Upper lobe of right lung (tissue), 1 donor: ENCODE measurements at places on chromosomes 2 and 18. TPM values are rescaled to one million over a fixed set of nuclear protein-coding genes. Genes with fewer than 3 reads are reported as not detected.
A peak's percentile ranks its signal among the peaks of the same experiment; 100 is the strongest.

DNA sequence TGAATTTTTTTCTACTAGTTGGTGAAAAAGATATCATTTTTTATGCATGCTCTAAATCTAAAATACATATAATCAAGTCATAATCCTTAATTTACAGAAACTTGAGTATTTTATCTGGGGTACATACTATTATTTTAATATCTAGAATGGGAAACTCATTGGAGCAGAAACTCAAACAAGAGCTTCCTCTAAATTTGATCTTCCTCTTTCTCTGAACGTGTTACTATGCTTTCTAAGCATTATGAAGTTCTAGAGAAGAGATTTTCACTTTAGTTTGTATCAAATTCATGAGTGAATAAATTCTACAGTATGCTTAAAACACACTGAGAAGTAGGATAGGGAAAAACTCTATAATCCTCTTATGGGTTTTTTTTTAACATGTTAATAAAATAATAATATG lies 20.6 kb upstream of the SLC38A11 start:
- no peak overlapping the region for H3K4me3 ChIP-seq
- peaks cover 3% of the 10 kb centered on the region for H3K4me1 ChIP-seq
- no peak overlapping the region for H3K27ac ChIP-seq
- H3K27me3 ChIP-seq: no peaks in the 10 kb centered on the region
- no peak for DNase-seq

GRCh38 chr2:240988146-240988545 lies 10.3 kb upstream of the SNED1 start:
- H3K4me1 ChIP-seq: peaks cover 44% of the 10 kb centered on the region
- no peaks in the 10 kb centered on the region for H3K27me3 ChIP-seq
- no peak overlapping the region for H3K27ac ChIP-seq
- no peak for DNase-seq
- H3K36me3 ChIP-seq: no peaks in the 10 kb centered on the region
- no peak overlapping the region for H3K4me3 ChIP-seq

GRCh38 chr2:54497763-54498680 lies 41.9 kb downstream of the SPTBN1 start:
- H3K4me1 ChIP-seq: peaks cover 51% of the 10 kb centered on the region
- no peak overlapping the region for H3K27ac ChIP-seq
- no peaks in the 10 kb centered on the region for H3K27me3 ChIP-seq
- DNase-seq: no peak

DNA sequence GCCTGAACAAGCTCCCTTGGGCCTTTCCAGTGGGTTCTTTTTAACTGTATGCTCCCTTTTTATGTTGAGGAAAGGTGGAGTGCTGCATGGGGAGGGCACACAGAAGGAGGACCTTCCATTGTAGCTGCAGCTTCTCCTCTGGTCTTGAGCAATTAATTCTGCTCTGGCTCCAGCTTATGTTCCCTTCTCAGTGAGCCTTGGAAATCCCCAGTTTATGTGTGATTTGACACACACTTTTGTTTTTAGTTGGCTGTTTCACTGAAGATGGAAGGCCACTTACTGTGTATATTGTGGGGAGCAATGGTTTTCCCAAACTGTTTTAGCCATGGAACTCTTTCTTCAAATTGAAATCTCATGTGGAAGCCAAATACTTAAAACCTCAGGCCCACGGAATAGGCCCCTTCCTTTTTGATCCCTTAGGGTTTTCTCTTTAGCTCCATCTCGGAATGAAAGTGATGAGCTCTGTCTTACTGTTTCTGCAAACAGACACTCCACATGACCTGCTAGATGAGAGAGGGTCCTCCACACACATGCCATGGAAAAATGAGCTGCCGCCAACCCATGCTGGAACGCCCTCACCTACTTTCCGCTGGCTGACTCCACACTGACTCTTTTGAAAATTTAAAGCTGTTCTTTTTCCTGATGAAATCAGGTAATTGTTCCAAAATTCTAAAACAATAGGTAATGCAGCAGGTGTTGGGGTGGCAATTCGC lies 280.9 kb upstream of the SIX2 start:
- no peak for DNase-seq
- H3K36me3 ChIP-seq: no peaks in the 10 kb centered on the region
- no peaks in the 10 kb centered on the region for H3K27me3 ChIP-seq
- no peaks in the 10 kb centered on the region for H3K4me1 ChIP-seq

DNA sequence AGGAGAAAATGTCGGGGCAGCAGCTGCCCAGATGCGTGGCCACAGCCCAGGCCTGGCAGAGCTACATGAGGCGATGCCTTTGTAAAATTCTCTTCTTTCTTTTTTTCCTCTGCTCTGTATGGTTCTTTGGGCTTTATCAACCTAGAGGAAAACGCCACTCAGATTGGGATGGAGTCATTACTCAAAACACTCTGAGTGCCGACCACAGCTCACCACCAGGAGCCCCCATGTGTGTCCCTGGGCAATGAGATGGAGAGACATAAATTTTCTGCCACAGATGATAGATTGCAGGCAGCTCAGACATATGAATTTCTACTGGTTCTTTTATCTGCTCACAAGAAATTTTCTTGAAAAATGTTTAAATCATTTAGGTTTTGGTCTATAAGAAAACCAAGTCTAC lies 56.0 kb downstream of the PARD6G start:
- no peaks in the 10 kb centered on the region for H3K27me3 ChIP-seq
- no peak overlapping the region for H3K4me3 ChIP-seq
- no peak for DNase-seq
- H3K27ac ChIP-seq: no peak overlapping the region
- H3K36me3 ChIP-seq: no peaks in the 10 kb centered on the region

DNA sequence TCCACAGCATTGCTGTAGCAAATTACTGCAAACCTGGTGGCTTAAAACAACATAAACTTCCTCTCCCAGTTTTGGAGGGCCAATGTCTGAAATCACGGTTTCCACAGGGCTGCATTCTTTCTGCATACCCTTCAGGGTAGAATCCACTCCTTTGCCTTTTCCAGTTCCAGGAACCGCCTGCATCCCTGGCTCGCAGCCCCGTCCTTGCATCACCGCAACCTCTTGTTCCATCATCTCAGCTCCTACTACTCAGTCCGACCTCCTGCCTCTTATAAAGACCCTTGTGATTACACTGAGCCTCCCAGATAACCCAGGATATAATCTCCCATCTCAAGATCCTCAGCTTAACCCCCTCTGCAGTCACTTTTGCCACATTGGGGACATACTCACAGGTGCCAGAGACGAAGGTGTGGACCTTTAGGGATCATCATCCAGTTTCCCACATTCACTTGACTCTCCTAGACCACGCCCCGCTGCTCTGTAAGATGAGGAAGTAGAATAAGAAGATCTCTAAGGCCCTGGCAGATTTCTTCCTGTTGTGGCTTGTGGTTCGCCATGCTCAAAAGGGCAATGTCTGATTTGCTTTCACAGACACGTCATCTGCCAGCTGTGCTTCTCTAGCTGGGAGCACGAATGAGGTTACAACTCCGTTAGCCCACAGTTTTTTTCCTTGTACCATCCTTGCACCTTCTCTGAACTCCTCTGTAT lies 103.6 kb upstream of the AGAP1 start:
- no peaks in the 10 kb centered on the region for H3K27me3 ChIP-seq
- DNase-seq: no peak
- no peaks in the 10 kb centered on the region for H3K36me3 ChIP-seq
- no peak overlapping the region for H3K4me3 ChIP-seq

DNA sequence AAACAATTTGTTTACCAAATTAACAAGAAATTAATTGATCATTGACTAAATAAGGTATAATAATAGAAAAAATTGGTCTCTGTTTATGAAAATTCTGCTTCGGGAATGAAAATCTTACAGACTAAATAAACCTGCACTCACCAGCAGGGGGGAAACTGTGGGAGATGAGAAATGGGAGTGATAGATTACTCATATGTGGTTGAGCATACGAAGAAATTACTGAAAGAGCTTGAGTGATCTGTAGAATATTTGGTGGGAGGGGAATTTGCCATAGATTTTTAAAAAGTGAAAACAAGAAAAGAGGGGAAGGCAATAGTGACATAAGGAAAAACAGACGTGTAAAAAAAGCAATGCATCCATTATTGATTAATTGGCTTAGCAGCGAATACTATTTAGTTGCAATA lies 2.2 kb downstream of the HMSD start:
- H3K4me3 ChIP-seq: no peak overlapping the region
- no peaks in the 10 kb centered on the region for H3K36me3 ChIP-seq
- peaks cover 13% of the 10 kb centered on the region for H3K27me3 ChIP-seq
- no peak overlapping the region for H3K27ac ChIP-seq
- H3K4me1 ChIP-seq: no peaks in the 10 kb centered on the region
- DNase-seq: no peak

GRCh38 chr18:42025974-42026625 lies 71.1 kb downstream of the PIK3C3 start:
- H3K4me3 ChIP-seq: no peak overlapping the region
- no peak for DNase-seq
- no peaks in the 10 kb centered on the region for H3K27me3 ChIP-seq
- no peak overlapping the region for H3K27ac ChIP-seq

DNA sequence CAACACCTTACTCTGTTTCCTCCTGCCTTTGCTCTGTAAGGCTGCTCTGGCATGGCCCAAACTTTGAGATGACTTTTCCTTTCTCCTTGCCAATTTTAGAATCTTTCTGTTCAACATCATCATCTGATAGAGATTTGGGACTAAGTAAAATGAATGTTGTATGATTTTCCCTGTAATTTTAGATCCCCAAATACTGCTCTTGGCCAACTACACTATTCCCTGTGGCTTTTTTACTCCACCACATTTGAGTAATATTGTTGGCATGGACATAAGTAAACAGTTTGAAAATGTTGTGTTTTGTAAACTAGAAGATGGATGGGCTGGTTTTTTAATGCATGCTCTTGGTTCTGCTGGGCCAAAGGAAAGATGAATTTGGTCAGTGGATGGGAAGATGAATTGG lies 12.1 kb downstream of the LTBP1 start:
- peaks cover 5% of the 10 kb centered on the region for H3K27me3 ChIP-seq
- no peaks in the 10 kb centered on the region for H3K36me3 ChIP-seq
- no peaks in the 10 kb centered on the region for H3K4me1 ChIP-seq

- H3K4me3 ChIP-seq: no peak overlapping the region
- no peaks in the 10 kb centered on the region for H3K4me1 ChIP-seq
- no peak overlapping the region for H3K27ac ChIP-seq
- no peaks in the 10 kb centered on the region for H3K36me3 ChIP-seq
- DNase-seq: peak; percentile 51
Observed at GRCh38 chr2:128635361-128635900, 316.8 kb upstream of the HS6ST1 start.

- H3K27ac ChIP-seq: no peak overlapping the region
- no peak overlapping the region for H3K4me3 ChIP-seq
- H3K4me1 ChIP-seq: no peaks in the 10 kb centered on the region
- no peaks in the 10 kb centered on the region for H3K27me3 ChIP-seq
- H3K36me3 ChIP-seq: no peaks in the 10 kb centered on the region
- no peak for DNase-seq
Observed at GRCh38 chr2:35339211-35339610, 1016.4 kb upstream of the CRIM1 start.

GRCh38 chr18:79744625-79745024 lies 53.1 kb upstream of the KCNG2 start:
- peaks cover 26% of the 10 kb centered on the region for H3K36me3 ChIP-seq
- no peak overlapping the region for H3K27ac ChIP-seq
- no peaks in the 10 kb centered on the region for H3K4me1 ChIP-seq
- peak; percentile 52 for DNase-seq
- H3K27me3 ChIP-seq: no peaks in the 10 kb centered on the region

- H3K27me3 ChIP-seq: no peaks in the 10 kb centered on the region
- H3K4me1 ChIP-seq: peaks cover 10% of the 10 kb centered on the region
- H3K36me3 ChIP-seq: peaks cover 22% of the 10 kb centered on the region
- no peak overlapping the region for H3K27ac ChIP-seq
- DNase-seq: no peak
Observed at GRCh38 chr2:63983986-63984605, 35.1 kb downstream of the VPS54 start.

DNA sequence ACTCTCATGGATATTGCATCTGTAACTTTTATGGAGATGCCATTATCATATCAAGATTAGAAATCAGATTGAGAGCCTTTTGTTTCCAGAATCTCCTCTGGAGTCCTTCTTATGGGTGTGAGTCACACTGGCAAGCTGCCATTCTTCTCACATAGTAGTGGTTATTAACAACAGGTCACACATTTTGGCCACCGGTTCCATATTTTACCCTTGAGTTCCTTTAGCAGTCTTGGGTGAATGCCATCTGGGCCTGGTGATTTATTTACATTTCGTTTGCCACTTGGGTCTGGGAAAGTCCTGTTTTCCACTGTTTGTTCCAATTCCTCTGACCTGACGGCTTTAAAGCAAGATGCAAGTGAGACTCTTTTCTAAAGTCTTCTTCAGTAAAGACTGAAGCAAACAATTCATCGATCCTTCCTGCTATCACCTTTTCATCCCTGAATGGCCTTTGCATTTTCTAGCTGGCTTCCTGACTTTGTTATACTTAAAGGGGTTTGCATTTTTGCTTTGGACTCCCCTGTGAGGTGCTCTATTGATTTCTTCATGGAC lies 80.5 kb upstream of the CAVIN2 start:
- H3K36me3 ChIP-seq: no peaks in the 10 kb centered on the region
- no peak overlapping the region for H3K4me3 ChIP-seq
- DNase-seq: no peak
- no peaks in the 10 kb centered on the region for H3K27me3 ChIP-seq
- H3K27ac ChIP-seq: peak overlapping the region; percentile 45

- no peaks in the 10 kb centered on the region for H3K27me3 ChIP-seq
- H3K36me3 ChIP-seq: no peaks in the 10 kb centered on the region
- no peak overlapping the region for H3K27ac ChIP-seq
- no peak for DNase-seq
Observed at GRCh38 chr2:213087040-213087439, 64.4 kb downstream of the IKZF2 start.

GRCh38 chr2:26575836-26576564 lies 65.2 kb downstream of the CIB4 start:
- DNase-seq: no peak
- peaks cover 19% of the 10 kb centered on the region for H3K27me3 ChIP-seq
- no peaks in the 10 kb centered on the region for H3K36me3 ChIP-seq
- no peak overlapping the region for H3K27ac ChIP-seq
- no peak overlapping the region for H3K4me3 ChIP-seq
- no peaks in the 10 kb centered on the region for H3K4me1 ChIP-seq

Gene FEV
- total RNA-seq: not detected

Gene GRB14
- total RNA-seq: 8.9 TPM

Gene FBXO48
- 1.8 TPM for total RNA-seq

Gene FAM237A
- total RNA-seq: not detected

Gene ABCG5
- total RNA-seq: not detected

Gene RAD51AP2
- not detected for total RNA-seq

Gene SCN3A
- total RNA-seq: 2.1 TPM

Gene CAMKMT
- total RNA-seq: 10.5 TPM
